ENCODE measurements at places on chromosomes 1 and 21.
A peak's percentile ranks its signal among the peaks of the same experiment; 100 is the strongest.

DNA sequence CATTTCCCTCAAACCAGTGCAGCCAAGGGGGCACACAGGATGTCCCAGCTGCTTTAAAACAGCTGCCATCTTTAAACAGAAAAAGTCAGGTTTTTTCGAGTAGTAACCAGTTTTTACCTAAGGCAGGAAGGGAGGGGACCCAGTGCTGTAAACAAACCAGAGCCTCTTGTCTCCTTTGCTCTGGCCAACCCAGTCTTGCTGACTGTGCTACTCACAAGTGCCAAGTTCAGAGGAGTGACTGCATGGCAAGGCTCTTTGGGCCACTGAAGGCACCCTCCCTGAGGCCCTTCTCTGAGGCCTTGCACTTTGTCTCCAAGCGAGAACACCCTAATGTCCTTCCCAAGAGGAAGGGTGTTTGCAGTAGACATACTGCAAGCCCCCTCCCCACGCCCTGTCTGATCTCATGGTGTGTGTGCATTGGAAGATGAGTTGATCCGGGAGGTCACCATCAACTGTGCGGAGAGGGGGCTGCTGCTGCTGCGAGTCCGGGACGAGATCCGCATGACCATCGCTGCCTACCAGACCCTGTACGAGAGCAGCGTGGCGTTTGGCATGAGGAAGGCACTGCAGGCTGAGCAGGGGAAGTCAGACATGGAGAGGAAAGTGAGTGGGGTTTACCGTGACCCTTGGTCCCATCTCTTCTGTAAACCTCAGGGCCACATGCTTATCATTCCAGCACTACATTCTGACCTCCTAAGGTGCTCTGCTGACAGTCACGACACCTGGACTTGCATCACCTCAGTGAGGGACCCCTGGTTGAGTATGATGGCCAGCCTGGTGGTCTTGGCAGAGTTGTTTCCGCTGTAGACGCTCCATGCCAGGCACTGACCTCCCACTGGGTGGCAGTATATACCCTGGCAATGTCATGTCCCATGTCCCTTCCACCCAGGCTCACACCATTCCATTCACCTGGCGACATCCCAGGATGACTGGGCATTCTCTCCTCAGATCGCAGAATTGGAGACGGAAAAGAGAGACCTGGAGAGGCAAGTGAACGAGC is 4.7 kb downstream of the DNALI1 start:
- peak; percentile 56 for DNase-seq

DNA sequence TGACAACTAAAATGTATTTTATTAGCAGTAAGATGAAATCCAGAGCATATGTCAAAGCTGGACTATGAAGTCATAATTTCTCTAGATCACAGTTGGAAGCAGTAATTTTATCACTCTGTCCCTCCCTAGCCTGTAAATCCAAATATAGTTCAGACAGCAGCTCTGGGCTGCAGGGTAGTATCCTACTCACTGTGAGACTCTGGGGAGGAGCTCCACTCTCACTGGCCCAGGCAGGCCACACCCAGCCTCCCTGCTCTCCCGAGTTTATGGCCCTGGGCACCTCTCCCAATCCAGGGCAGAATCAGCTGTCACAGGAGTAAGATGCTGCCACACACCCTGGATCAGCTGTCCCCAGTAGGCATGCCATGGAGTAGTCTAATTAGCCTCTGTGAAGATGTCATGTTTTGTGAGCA is 131.1 kb downstream of the HLCS start:
- DNase-seq, result no peak

GRCh38 chr1:236400061-236400603 is 6.0 kb downstream of the EDARADD start:
- DNase-seq, result no peak

- no peak for DNase-seq
These were observed 10.8 kb downstream of the MYOM3 start for GRCh38 chr1:24100945-24101737.

DNA sequence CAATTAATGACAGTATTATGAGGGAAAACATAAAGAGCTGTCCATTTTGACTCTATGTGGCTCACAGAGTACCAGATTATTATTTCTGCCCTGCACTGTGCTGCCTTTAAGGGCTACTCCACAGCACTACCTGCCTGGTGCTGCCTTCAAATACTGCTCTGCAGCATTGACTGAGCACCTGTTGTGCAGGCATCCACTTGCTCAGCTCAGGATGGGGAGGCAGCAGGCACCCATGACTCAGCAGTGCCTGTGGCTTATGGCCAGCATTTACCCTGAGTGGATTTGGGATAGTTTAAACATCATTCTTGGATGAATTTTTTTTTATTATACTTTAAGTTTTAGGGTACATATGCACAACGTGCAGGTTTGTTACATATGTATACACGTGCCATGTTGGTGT is 953 bp upstream of the KPRP start:
- no peak for DNase-seq

- DNase-seq, result no peak
These were observed 356.5 kb downstream of the GPATCH2 start for GRCh38 chr1:217274416-217274815.

DNA sequence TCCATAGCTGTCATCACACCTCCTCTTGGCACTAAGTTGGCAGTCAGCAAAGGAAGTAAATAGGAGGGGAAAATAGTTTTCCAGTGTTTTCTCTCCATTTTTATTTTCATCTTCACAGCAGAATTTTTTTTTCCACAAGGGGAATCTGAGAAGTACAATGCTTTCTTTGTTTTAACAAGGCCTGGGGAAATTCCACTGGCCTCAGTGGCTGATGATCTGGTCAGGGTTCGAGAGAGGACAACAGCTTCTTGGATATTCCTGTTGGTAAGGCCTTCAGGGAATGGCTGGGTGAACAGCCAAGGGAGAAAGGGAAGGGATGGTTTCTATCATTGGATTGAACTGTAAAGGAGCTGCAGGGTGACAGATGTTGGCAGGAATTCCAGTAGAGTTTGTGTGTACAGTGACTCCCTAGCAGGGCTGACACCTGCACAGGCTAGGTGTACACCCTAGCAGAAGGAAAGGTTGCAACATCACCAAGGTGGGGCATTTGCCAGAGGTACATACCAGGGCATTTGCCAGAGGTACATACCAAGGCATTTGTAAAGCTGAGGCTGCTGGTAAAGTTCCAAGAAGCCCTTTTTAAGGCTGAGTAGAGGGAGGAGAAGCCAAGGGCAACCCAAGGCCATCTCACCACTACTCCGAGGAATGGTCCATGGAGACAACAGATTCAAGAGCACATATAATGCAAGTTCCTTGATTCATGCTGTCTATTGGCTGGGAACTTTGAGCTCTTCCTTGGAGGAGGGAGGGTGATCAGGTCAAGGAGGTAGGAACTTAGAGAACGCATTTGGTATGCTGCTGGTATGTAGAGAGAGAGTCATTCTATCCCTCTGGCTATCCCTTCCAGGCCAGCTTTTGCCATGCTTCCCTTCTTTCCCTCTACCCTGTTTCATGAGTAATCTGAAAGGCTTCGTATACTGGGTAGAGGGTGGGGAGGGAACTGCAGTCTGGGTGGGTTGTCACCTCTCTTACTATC is 3.1 kb downstream of the GJA5 start:
- no peak for DNase-seq

GRCh38 chr1:208835097-208835463 is 590.9 kb upstream of the PLXNA2 start:
- DNase-seq, result no peak

- no peak for DNase-seq
These were observed 1312.2 kb downstream of the PLA2G4A start for GRCh38 chr1:188140958-188141357.

- no peak for DNase-seq
These were observed 60.4 kb downstream of the CYYR1 start for GRCh38 chr21:26512664-26513063.

- DNase-seq, result no peak
These were observed 32.2 kb upstream of the MPZL1 start for GRCh38 chr1:167689567-167689920.

GRCh38 chr1:80217377-80217986 is 1211.0 kb upstream of the ADGRL4 start:
- DNase-seq, result no peak

Data from activated CD4-positive, alpha-beta T cell treated with anti-CD3 and anti-CD28 coated beads for 48 hours (primary cell).